T1000 (cell line): ENCODE measurements at places on chromosomes 1 and 21.
A peak's percentile ranks its signal among the peaks of the same experiment; 100 is the strongest.

DNA sequence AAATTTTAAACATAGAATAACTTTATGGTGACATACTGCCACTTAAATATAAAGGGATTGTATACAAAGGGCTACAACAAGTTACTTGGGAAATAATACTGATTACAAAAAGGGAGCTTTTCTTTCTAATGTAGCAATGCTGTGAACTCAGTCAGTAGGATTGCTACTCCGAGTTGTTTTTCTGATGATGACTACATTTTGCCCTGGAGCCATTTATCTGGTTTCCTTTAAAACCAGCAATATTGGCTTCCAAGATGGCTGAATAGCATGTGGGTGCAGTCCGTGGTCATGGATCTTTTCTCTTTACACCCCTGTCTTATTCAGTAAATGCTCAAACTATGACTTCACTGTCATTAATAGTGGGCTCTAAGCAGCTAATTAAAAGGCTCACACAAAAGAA lies 92.6 kb upstream of the NEK7 start:
- DNase-seq = no peak

GRCh38 chr1:177228693-177229065 lies 57.9 kb downstream of the BRINP2 start:
- DNase-seq = peak; percentile 36

- peak; percentile 74 for DNase-seq
Observed at GRCh38 chr1:21251773-21252471, 38.3 kb downstream of the ECE1 start.

GRCh38 chr1:31761883-31762282 lies 2.3 kb downstream of the ADGRB2 start:
- DNase-seq = no peak

DNA sequence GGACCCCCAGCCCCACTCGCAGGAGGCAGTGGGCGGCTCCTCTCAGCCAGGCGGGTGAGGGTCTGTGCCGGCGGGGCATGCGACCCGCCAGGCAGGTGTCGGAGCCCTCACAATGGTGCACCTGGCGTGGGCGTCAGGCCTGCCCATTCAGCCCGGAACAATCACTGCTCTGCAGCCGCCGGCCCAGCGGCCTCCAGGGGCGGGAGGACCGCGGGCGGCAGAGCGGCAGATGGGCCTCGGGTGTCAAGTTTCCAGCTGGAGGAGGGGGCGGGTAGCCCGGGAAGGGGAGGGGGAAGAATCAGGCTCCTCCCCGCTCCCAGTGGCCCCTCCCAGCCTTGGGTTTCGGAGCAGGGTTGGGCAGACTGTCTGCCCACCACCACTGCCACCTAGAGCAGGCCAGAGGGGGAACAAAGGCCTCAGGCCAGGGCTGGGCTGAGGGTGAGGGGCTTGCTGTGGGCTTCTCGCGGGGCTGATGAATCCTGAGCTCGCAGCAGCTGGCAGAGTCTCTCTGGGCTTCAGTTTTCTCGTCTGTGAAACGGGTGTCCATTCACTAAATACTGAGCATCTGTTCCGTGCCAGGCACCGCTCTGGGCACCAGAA lies 39.5 kb upstream of the CASZ1 start:
- DNase-seq = no peak

GRCh38 chr21:28072601-28073000 lies 920.1 kb downstream of the LTN1 start:
- no peak for DNase-seq

- DNase-seq = no peak
Observed at GRCh38 chr1:44151808-44152207, 10.4 kb upstream of the KLF18 start.

GRCh38 chr1:193083365-193084088 lies 21.7 kb downstream of the GLRX2 start:
- DNase-seq = no peak

DNA sequence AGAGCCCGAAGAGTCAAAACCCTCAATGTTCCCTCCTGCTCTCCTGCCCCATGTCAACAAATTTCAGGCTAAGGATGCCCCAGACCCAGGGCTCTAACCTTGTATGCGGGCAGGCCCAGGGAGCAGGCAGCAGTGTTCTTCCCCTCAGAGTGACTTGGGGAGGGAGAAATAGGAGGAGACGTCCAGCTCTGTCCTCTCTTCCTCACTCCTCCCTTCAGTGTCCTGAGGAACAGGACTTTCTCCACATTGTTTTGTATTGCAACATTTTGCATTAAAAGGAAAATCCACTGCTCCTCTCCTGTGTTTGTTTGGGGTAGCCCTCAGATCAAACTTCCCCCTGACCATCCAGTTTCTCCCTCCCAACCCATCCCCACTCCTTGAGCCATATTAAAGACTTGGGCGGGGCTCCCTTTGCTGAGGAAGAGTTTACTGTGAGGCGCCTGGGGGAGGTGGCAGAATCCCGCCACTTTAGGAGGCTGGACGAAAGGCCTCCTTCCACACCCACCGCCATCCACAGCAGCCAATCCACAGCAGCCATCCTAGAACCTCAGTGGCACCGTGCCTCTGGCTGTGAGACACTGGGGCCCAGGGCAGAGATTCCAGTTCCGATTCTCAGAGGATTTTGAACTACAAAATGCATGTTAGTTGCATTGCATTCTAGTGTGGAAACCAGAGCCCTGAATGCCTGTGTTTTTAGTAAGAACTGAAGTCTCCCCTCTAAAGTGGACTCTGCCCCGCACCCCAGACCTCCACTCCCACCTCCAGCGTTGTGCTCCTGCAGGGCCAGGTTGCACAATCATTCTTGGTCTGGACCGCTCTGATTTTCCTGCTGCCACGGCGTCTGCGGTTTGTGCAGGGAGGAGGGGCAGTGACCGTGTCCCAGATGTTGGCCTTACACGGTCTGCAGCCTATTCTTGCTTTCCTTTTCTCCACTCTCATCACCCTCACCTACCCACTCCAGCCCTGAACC lies 3.0 kb downstream of the OLFML3 start:
- no peak for DNase-seq
